ENCODE measurements at places on chromosomes 11 and 22. TPM values are rescaled to one million over a fixed set of nuclear protein-coding genes. Genes with fewer than 3 reads are reported as not detected.

Gene A4GALT
- 8.6 TPM for total RNA-seq

- no peak overlapping the region for H3K27ac ChIP-seq
- peaks cover 7% of the 10 kb centered on the region for H3K4me1 ChIP-seq
- H3K4me3 ChIP-seq = no peak overlapping the region
- H3K36me3 ChIP-seq = no peaks in the 10 kb centered on the region
These were observed 126.9 kb upstream of the NCAM1 start for GRCh38 chr11:112834277-112834755.

GRCh38 chr11:64502634-64503033 is 88.4 kb upstream of the SLC22A12 start:
- no peaks in the 10 kb centered on the region for H3K4me1 ChIP-seq
- peaks cover 5% of the 10 kb centered on the region for H3K36me3 ChIP-seq
- H3K27ac ChIP-seq = no peak overlapping the region
- peaks cover 42% of the 10 kb centered on the region for H3K27me3 ChIP-seq
- H3K4me3 ChIP-seq = no peak overlapping the region

GRCh38 chr11:87251560-87251959 is 213.8 kb downstream of the TMEM135 start:
- H3K27me3 ChIP-seq = no peaks in the 10 kb centered on the region
- no peaks in the 10 kb centered on the region for H3K36me3 ChIP-seq
- no peaks in the 10 kb centered on the region for H3K4me1 ChIP-seq
- no peak overlapping the region for H3K27ac ChIP-seq
- H3K4me3 ChIP-seq = no peak overlapping the region

GRCh38 chr11:119970555-119971304 is 167.2 kb downstream of the TRIM29 start:
- H3K27me3 ChIP-seq = peaks cover 57% of the 10 kb centered on the region
- no peak for DNase-seq
- H3K4me1 ChIP-seq = no peaks in the 10 kb centered on the region
- H3K36me3 ChIP-seq = no peaks in the 10 kb centered on the region
- no peak overlapping the region for H3K27ac ChIP-seq
- no peak overlapping the region for H3K4me3 ChIP-seq

Gene TRIM6
- 0.80 TPM for total RNA-seq

Gene HTR3B
- not detected for total RNA-seq

Gene GAL
- 1.2 TPM for total RNA-seq

- H3K27ac ChIP-seq = peak overlapping the region; percentile 94
- peaks cover 23% of the 10 kb centered on the region for H3K4me1 ChIP-seq
- H3K27me3 ChIP-seq = no peaks in the 10 kb centered on the region
- H3K4me3 ChIP-seq = peak overlapping the region; percentile 52
- DNase-seq = peak; percentile 58
These were observed 183.9 kb downstream of the KIRREL3 start for GRCh38 chr11:126816645-126817044.

Gene TEX54
- not detected for total RNA-seq

- no peaks in the 10 kb centered on the region for H3K4me1 ChIP-seq
- H3K36me3 ChIP-seq = no peaks in the 10 kb centered on the region
- DNase-seq = no peak
- no peak overlapping the region for H3K27ac ChIP-seq
These were observed 15.5 kb upstream of the ZFTA start for GRCh38 chr11:63783925-63784592.

DNA sequence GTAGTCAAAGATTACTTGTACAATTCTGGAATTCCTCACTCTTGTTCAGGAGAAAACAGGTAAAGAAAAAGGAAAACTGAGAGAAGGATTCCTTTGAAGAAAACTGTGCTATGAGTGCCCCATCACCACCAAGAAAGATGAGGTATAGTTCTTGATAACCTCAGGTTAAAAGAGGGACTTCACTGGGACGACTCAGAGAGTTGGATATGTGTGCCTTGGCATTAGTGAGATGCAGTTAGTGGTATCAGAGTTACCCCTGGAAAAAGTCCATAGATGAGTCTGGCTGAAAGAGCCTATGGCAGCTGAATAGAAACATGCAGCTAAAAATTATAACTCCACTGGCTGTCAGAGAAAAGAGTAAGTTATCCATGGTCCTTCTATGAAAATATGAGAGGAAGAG is 28.8 kb downstream of the LPXN start:
- H3K36me3 ChIP-seq = no peaks in the 10 kb centered on the region
- no peaks in the 10 kb centered on the region for H3K4me1 ChIP-seq
- no peaks in the 10 kb centered on the region for H3K27me3 ChIP-seq
- no peak overlapping the region for H3K4me3 ChIP-seq

Gene CHRM1
- total RNA-seq = not detected

DNA sequence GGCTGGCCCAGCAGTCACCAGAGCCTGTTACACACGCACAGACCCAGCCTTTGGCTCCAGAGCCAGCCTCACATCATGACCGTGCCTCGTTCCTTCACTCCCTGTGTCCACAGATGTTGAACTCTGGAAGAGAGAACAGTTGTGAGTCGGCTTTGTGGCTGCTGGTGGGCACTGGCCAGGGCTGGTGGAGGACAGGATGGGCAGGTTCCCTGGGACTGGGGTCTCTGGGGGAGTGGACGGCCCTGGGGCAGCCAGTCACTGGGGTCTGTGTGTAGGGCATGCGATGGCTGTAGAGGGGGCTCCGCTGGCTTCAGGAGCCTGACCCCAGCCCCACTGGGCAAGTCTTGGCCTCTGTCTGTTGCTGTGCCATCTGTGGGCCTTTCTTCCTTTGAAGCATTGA is 1070.1 kb downstream of the BRD1 start:
- H3K27ac ChIP-seq = no peak overlapping the region
- H3K27me3 ChIP-seq = no peaks in the 10 kb centered on the region
- DNase-seq = no peak
- no peak overlapping the region for H3K4me3 ChIP-seq
- H3K36me3 ChIP-seq = no peaks in the 10 kb centered on the region

GRCh38 chr11:68160100-68160695 is 39.0 kb upstream of the CHKA start:
- peaks cover 11% of the 10 kb centered on the region for H3K36me3 ChIP-seq

GRCh38 chr11:83299681-83300080 is 13.5 kb upstream of the CCDC90B start:
- peaks cover 79% of the 10 kb centered on the region for H3K27me3 ChIP-seq
- no peak for DNase-seq
- H3K4me3 ChIP-seq = no peak overlapping the region
- H3K4me1 ChIP-seq = no peaks in the 10 kb centered on the region
- no peak overlapping the region for H3K27ac ChIP-seq

Gene GPR83
- total RNA-seq = 0.07 TPM

Gene OOSP3
- not detected for total RNA-seq

Gene SCO2
- 3.6 TPM for total RNA-seq

DNA sequence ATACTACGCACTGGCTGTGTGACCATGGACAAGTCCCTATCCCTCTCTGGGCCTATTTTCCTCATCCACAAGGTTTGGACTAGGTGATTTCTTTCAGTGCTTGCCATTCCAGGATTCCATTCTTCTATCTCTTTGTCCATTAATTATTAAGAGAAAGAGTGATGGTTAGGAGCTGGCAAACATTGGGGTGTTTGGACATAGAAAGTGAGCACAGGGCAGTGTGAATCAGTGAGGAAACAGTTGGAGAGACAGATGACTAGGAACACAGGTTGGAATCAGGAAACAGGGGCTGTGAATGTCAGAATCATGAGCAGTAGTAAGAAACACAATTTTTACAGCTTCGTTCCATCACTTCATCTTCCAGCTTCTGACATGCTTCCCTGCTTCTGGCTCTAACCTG is 211.8 kb downstream of the INSC start:
- peaks cover 58% of the 10 kb centered on the region for H3K27me3 ChIP-seq
- no peak overlapping the region for H3K4me3 ChIP-seq
- H3K4me1 ChIP-seq = no peaks in the 10 kb centered on the region
- H3K27ac ChIP-seq = no peak overlapping the region
- H3K36me3 ChIP-seq = no peaks in the 10 kb centered on the region

- no peak for DNase-seq
- H3K4me1 ChIP-seq = no peaks in the 10 kb centered on the region
- no peak overlapping the region for H3K4me3 ChIP-seq
- no peaks in the 10 kb centered on the region for H3K36me3 ChIP-seq
- H3K27me3 ChIP-seq = peaks cover 68% of the 10 kb centered on the region
These were observed 24.1 kb upstream of the FAM181B start for GRCh38 chr11:82757660-82758357.

DNA sequence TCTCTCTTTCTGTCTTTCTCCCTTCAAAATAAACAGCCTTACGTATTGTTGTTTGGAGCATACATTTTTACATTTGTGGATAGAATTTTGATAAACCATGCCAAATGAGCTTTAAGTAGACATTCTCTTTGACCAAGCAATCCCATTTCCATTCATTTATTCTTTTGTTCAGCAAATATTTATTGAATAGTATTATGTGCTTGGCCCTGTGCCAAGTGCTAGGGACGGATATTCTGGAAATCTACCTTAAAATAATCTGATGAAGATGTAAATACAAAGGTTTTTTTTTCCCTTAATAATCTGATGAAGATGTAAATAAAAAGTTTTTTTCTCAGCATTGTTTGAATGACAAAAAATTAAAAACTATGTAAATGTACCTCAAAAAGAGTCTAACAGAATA is 2.1 kb downstream of the OLFML1 start:
- H3K4me1 ChIP-seq = no peaks in the 10 kb centered on the region
- H3K36me3 ChIP-seq = no peaks in the 10 kb centered on the region
- H3K27ac ChIP-seq = no peak overlapping the region

GRCh38 chr11:10752061-10752460 is 1.0 kb downstream of the CTR9 start:
- DNase-seq = no peak
- peaks cover 30% of the 10 kb centered on the region for H3K36me3 ChIP-seq
- no peaks in the 10 kb centered on the region for H3K27me3 ChIP-seq
- H3K4me1 ChIP-seq = peaks cover 19% of the 10 kb centered on the region
- peak overlapping the region; percentile 94 for H3K4me3 ChIP-seq
- H3K27ac ChIP-seq = peak overlapping the region; percentile 87

Gene C11orf21
- not detected for total RNA-seq

- H3K4me3 ChIP-seq = no peak overlapping the region
- H3K36me3 ChIP-seq = peaks cover 16% of the 10 kb centered on the region
- no peaks in the 10 kb centered on the region for H3K27me3 ChIP-seq
- no peak for DNase-seq
- H3K27ac ChIP-seq = peak overlapping the region; percentile 7
These were observed 4.0 kb upstream of the ARHGAP42 start for GRCh38 chr11:100683126-100683525.

DNA sequence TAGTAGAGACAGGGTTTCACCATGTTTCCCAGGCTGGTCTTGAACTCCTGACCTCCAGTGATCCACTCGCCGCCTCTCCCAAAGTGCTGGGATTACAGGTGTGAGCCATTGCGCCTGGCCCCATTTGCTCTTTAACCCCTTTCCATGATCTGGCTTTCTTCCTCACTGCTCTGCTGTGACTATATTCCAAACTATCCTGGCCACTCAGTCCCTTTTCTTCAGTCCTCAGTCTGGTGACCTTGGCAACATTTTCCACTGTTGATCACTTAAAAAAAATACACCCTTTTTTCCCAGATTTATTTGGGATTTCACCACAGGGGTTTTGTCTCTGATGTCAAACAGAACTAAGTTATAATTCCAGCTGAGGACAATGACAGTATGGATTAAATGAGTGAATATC is 24.5 kb downstream of the MMP20 start:
- peak overlapping the region; percentile 70 for H3K27ac ChIP-seq
- peaks cover 46% of the 10 kb centered on the region for H3K4me1 ChIP-seq
- DNase-seq = no peak
- no peak overlapping the region for H3K4me3 ChIP-seq

- peaks cover 61% of the 10 kb centered on the region for H3K27me3 ChIP-seq
- no peak overlapping the region for H3K27ac ChIP-seq
- no peaks in the 10 kb centered on the region for H3K36me3 ChIP-seq
- no peak overlapping the region for H3K4me3 ChIP-seq
These were observed 24.0 kb upstream of the ELF5 start for GRCh38 chr11:34537636-34538035.

DNA sequence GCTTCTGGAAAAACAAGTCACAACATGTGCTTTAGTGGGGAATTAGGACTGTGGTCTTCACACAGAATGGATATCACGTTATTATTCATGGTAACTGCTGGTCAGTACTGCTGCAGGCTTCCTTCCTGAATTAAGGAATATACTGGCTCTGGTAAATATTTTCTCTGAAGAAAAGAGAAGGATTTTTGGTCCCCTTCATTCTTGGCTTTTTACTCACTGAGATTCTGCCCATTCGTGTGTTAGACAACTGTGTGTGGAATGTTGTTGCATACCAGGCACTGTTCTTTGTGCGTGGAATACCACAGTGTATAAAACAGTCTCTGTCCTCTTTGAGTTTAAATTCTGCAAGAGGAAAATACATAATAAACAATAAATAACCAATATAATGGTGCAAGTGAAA is 80.3 kb downstream of the ALX4 start:
- DNase-seq = no peak
- H3K4me3 ChIP-seq = no peak overlapping the region
- H3K4me1 ChIP-seq = no peaks in the 10 kb centered on the region
- peaks cover 6% of the 10 kb centered on the region for H3K36me3 ChIP-seq
- no peaks in the 10 kb centered on the region for H3K27me3 ChIP-seq

Gene ACR
- total RNA-seq = not detected

Gene CSTF3
- total RNA-seq = 51.1 TPM

- peaks cover 10% of the 10 kb centered on the region for H3K36me3 ChIP-seq
- no peak overlapping the region for H3K4me3 ChIP-seq
- no peak overlapping the region for H3K27ac ChIP-seq
- peak; percentile 36 for DNase-seq
- no peaks in the 10 kb centered on the region for H3K27me3 ChIP-seq
These were observed 3.7 kb downstream of the SERPIND1 start for GRCh38 chr22:20777420-20778177.

Gene NXPE2
- not detected for total RNA-seq

DNA sequence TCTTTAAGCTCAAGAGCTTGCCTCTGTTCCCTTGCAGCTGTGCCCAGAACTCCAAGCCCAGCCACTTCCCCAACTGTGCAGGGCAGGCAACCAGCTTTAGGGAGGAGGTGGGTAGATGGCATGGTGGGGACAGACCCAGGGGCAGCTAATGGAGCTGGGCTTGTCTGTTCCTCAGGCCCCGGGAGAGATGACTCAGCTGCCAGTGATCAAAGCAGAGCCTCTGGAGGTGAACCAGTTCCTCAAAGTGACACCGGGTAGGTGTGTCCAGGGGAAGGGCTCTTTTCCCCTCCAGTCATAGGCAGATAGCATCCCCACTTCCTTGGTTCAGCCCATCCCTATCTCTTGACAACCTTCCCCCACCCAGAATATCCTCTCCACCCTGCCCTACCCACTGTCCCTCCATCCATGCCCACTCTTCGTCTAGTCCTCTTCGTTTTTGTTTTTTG is 32.4 kb downstream of the CREB3L1 start:
- no peak overlapping the region for H3K27ac ChIP-seq
- H3K4me3 ChIP-seq = no peak overlapping the region
- H3K36me3 ChIP-seq = peaks cover 4% of the 10 kb centered on the region

GRCh38 chr22:27327981-27328721 is 473.4 kb downstream of the MN1 start:
- no peak overlapping the region for H3K27ac ChIP-seq
- peak; percentile 18 for DNase-seq
- H3K36me3 ChIP-seq = no peaks in the 10 kb centered on the region
- peaks cover 11% of the 10 kb centered on the region for H3K4me1 ChIP-seq
- H3K4me3 ChIP-seq = no peak overlapping the region

DNA sequence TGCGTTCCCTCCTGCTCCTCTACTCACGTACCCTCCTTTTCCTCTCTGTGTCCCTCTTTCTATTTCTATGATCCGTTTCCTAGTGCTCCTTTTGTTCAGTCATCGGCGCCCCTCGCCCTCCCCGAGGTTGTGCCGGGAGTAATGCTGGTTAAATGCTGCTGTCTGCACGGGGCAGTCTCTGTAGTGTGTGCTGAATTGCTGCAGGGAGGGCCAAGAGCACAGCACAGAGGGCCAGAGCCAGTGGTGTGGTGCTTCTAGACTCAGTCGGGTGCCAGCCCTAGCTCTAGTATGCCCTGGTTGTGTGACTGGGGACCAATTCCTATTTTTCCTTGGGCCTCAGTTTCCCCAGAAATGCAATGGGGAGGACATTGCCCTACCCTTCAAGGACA is 98.3 kb downstream of the PKNOX2 start:
- H3K4me1 ChIP-seq = no peaks in the 10 kb centered on the region
- no peaks in the 10 kb centered on the region for H3K36me3 ChIP-seq
- H3K4me3 ChIP-seq = no peak overlapping the region
- H3K27me3 ChIP-seq = peaks cover 76% of the 10 kb centered on the region
- H3K27ac ChIP-seq = no peak overlapping the region
